Osteoblast (primary cell): ENCODE measurements at places on chromosomes 7 and 10. TPM values are rescaled to one million over a fixed set of nuclear protein-coding genes. Genes with fewer than 3 reads are reported as not detected.
A peak's percentile ranks its signal among the peaks of the same experiment; 100 is the strongest.

MSS51 gene
- 2.2 and 2.4 TPM in 2 replicates for total RNA-seq

ADAM12 gene
- total RNA-seq = 345 and 361 TPM in 2 replicates

DNA sequence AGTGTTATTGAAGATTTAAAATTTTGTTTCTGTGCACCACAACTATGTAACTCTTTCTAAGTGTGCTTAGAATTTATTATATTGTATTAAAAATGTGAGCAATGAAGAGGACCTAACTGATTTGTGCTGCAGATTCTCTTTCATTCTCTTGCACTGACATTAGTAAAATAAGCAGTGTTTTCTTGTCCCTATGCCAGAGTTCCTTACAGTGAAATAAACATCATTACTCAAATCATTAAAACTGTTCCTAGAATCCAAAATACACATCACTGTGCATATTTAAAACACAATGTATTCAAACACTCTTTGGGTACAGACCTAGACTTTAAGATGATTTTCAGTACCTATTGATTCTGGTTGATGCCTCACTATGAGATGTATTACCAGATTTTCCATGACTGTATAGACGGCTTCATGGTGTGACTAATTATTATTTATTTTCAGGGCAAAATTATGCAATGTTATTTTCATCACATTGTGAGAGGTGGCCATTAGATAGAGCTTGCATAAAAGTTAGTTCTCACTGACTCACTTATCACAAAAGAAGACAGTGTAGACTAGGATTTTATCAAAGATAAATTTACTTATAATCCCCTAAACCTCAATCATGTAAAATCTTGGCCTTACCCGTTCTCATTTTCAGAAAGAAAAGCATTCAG lies 93.4 kb downstream of the PTPRZ1 start:
- H3K27ac ChIP-seq = no peak overlapping the region
- H3K36me3 ChIP-seq = no peaks in the 10 kb centered on the region
- H3K4me1 ChIP-seq = peaks cover 3% of the 10 kb centered on the region
- no peak overlapping the region for H3K4me3 ChIP-seq

FAM131B gene
- total RNA-seq = 1.2 and 1.4 TPM in 2 replicates

DNA sequence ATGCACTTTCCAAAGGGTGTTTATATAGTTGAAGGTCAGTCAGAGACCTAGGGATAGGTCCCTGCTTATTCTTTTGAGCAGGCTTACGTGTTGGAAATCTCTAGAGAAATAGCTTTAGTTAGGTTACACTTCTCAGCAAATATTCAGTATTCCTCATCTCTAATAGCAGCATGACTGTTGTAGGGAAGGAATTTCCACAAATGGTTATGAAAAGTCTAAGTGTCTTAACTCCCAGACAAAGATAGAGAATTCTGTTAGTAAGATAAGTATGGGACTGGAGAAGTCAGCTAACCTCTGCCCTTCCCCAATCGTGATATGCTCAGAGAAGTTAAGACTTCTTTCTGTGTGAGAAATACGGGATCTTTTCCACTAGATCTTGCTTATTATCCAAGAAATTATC lies 16.5 kb downstream of the SGPL1 start:
- H3K36me3 ChIP-seq = peaks cover 5% of the 10 kb centered on the region
- DNase-seq = no peak
- H3K27me3 ChIP-seq = no peaks in the 10 kb centered on the region
- H3K4me1 ChIP-seq = peaks cover 62% of the 10 kb centered on the region
- peak overlapping the region; percentile 96 for H3K27ac ChIP-seq

DNA sequence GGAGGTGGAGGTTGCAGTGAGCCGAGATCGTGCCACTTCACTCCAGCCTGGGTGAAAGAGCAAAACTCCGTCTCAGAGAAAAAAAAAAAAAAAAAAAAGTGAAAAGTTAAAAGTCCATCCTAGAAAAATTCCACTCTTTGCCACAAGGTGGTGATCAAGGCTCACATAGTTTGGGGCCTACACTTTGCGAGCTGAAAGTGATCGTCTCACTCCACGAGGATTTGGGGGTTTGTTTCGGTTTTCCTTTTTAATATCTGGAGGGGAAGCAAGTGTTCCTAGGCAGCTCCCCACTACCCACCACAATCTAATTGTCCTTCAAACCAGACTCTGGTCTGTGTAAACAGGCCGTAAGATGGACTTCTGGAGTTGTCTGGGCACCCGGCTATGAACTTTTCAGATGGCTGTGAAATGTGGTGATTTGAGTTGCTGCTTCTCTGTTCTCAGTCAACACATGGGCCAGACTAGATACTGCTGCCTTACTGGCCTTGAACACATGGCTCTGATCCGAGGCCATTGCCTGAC lies 27.1 kb downstream of the PRLHR start:
- H3K4me3 ChIP-seq = peak overlapping the region; percentile 39
- H3K27ac ChIP-seq = no peak overlapping the region
- H3K4me1 ChIP-seq = peaks cover 3% of the 10 kb centered on the region
- no peaks in the 10 kb centered on the region for H3K36me3 ChIP-seq

HK1 gene
- 99.6 and 111 TPM in 2 replicates for total RNA-seq

DNA sequence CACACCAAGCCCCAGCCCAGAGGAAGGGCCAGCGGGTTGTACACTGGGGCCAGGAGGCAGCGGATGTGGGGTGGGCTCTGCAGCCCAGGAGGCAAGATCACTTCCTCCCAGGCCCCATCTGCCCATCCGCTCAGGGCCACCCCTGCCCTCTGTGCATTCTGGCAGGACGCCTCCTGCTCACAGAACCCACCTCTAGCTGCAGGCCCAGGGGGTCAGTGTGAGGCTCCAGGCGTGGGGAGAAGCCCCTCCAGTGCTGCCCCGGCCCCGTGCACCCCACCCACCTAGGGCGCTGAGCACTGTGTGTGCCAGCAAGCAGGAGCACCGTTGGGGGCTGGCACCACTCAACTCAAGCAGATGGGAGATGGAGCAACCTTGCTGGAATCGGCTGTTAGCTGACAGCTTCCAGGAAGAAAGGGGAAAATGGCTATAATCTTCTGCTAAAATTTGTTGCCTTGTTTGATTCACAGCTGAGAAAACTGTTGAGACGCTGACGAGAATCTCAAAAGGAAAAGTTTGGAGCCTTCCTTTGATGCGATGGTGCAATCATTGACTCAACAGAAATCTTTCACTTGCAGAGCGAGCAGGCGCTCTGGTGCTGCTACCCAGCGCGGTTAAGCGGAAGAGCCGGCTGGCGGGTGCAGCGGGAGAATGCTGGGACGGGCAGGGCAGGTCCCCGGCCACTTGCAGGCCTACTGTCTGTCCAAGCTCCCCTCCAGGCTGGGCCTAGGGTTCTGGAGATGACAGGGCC lies 276.1 kb downstream of the ELFN1 start:
- DNase-seq = no peak
- H3K4me3 ChIP-seq = no peak overlapping the region
- H3K36me3 ChIP-seq = no peaks in the 10 kb centered on the region
- no peaks in the 10 kb centered on the region for H3K27me3 ChIP-seq
- no peak overlapping the region for H3K27ac ChIP-seq

MTPN gene
- total RNA-seq = 117 and 127 TPM in 2 replicates

DNA sequence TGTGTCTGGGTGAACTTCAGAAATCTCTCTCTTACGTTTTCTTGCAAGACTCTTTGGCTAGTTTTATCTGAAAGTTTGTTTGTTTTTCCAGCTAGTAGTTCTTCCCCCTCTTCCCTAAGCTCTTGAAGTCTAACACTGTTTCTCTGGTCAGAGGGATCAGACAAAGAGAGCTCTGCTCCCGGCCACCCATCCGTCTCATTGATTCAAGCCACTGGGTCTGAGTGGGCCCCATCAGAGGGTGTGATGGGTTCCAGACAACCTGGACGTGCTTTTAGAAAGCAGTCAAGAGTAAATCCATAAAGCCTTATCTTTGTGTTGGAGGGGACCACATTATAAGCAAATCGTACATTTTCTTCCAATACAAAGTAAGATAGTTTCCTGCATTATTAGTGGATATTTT lies 242.6 kb upstream of the C7orf33 start:
- H3K27me3 ChIP-seq = no peaks in the 10 kb centered on the region
- H3K27ac ChIP-seq = no peak overlapping the region
- no peak overlapping the region for H3K4me3 ChIP-seq
- no peak for DNase-seq
- no peaks in the 10 kb centered on the region for H3K4me1 ChIP-seq
